Transverse colon (tissue), 4 donors: ENCODE measurements at places on chromosomes 3 and 15.
A peak's percentile ranks its signal among the peaks of the same experiment; 100 is the strongest.

- no peak for DNase-seq
Measured at GRCh38 chr3:197242784-197243432, 55.5 kb downstream of the DLG1 start.

DNA sequence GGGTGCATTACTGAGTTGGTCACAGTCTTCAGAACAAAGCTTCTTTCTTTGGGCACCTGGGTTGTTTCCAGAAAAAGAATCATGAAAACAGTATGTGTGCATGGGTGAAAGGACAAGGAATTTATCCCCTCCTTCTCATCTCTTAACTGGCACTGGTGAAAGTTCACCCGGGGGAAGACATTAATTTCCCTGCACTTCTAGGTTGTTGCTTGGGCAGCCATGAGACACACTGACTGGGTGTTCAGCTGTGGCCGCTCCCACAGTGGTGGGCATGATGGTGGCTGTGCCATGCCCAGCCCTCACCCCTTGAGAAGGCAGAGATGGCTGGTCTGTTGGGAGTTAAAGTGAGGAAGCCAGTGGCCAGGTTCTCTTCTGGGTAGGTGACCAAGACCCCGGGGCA, 16.6 kb upstream of the KY start:
- DNase-seq, result no peak

DNA sequence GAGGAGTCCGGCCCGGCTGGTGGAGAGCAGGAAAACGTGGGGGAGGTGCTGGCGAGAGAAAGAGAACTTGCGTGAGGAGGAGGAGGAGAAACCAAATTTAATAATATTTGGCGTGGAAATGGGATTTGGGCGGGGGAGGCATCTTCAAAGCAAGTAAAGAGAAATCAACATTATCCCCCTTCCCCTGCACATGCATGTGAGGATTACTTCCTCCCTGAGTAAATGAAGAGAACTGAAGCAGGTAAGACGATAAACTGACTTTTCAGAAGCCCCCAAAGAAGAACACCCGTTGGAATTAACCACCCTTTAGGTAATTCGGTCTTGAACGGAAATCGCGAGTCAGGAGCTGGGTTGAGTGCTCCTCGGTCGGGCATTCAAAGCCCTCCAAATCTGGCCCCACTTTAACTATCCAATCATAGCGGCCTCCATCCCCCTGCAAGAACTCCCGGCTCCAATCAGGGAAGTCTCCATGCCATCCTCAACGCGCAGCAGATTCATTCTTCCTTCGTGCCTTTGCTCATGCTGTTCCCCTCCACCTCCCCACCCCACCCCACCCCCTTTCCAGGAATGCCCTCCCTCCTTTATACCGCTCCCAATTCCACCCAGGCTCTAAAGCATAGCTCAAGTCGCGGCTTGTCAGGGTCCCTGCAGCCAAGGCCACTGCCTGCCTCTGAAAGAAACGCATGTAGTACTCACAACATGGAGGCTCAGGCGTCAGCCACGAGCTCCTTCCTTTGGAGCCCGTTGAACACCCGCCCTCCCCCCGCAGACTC, 545 bp upstream of the RFX7 start:
- DNase-seq, result peak; percentile 38

DNA sequence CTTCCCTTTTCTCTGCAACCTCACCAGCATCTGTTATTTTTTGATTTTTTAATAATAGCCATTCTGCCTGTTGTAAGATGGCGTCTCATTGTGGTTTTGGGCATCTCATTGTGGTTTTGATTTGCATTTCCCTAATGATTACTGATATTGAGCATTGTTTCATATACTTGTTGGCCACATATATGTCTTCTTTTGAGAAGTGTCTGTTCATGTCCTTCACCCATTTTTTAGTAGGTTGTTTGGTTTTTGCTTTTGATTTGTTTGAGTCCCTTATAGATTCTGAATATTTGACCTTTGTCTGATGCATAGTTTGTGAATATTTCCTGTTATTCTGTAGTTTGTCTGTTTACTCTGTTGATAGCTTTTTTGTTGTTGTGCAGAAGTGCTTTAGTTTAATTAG, 312.2 kb upstream of the TBC1D5 start:
- DNase-seq, result no peak

GRCh38 chr3:135136361-135137100, 341.5 kb downstream of the EPHB1 start:
- DNase-seq, result no peak

- no peak for DNase-seq
Measured at GRCh38 chr3:30775040-30775439, 119.4 kb downstream of the GADL1 start.

DNA sequence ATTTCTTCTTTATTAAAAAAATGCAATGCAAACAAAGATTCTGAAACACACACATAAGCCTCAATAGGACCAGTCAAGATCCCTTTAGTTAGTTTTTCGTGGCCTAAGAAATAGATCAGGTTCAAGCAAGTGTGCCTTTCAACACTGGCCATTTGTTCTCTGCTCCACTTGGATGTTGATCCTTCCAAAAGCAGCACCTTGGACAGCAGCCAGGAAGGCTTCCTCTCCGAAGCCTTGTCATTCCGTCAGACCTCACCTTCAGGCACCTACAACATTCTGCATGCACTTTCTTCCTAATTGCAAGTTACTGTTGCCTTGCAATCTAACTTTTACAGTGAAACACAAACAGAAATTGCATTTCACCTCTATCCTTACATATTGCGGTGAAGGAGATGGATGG, 155.9 kb upstream of the FEZF2 start:
- DNase-seq, result peak; percentile 26

- DNase-seq, result no peak
Measured at GRCh38 chr15:33742306-33742705, 226.0 kb upstream of the CHRM5 start.

GRCh38 chr15:71042356-71042922, 72.8 kb upstream of the THSD4 start:
- DNase-seq, result no peak

- no peak for DNase-seq
Measured at GRCh38 chr15:101397521-101398003, 91.9 kb downstream of the PCSK6 start.

- DNase-seq, result no peak
Measured at GRCh38 chr15:60076582-60077276, 72.6 kb downstream of the FOXB1 start.

DNA sequence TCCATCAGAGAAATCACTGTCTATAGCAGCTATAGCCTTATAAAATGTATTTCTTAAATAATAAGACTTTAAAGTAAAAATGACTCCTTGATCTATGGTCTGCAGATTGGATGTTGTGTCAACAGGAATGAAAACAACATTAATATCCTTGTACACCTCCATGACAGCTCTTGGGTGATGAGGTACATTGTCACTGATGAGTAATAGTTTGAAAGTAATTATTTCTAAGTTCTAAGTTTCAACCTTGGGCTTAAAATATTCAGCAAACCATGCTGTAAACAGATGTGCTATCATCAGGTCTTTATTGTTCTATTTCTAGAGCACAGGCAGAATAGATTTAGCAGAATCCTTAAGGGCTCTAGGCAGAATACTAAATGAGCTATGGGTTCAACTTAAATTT, 568.2 kb upstream of the BCHE start:
- no peak for DNase-seq

GRCh38 chr15:47705281-47705997, 11.9 kb upstream of the SEMA6D start:
- DNase-seq, result peak; percentile 26

- no peak for DNase-seq
Measured at GRCh38 chr3:126494204-126494969, 18.7 kb upstream of the ZXDC start.

DNA sequence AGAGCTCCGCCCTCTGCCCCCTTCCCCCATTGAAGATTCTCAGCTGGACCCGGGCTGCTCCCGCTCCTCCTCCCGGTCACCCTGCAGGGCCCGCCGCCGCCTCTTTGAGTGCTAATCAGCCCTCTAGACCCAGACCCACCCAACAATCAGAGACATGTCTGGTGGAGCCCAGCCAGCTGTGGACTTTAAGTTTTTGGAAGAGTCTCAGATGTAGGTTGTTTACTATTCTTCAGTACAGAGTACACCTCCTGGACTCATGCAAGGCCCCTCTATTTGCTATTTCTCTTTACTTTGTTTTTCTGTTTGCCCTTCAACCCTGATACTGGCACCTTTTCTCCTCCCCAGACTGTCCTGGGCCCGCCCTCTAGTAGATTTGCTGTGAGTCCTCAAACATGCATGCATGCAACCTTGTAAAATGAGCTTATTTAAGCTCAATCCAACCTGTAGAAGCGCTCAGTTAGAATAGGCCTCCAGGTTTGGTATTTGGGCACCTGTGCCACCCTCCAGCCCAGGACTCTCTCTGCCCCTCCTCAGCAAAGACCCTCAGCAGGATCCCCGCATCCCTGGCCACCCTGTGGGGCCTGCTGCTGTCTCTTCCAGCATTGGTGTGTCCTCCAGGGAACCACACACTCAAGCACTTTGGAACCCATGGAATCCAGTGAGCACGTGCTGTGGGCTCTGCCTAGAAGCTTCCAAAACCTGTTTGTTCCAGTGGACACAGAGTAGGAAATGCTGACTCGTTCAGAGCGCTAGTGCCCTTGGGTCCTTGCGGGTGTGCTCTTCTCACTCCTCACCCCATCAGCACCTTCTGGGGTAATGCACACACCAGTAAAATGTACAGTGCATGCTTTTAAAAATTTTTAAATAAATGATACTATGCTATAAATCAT, 4.6 kb downstream of the PRR23E start:
- DNase-seq, result no peak

DNA sequence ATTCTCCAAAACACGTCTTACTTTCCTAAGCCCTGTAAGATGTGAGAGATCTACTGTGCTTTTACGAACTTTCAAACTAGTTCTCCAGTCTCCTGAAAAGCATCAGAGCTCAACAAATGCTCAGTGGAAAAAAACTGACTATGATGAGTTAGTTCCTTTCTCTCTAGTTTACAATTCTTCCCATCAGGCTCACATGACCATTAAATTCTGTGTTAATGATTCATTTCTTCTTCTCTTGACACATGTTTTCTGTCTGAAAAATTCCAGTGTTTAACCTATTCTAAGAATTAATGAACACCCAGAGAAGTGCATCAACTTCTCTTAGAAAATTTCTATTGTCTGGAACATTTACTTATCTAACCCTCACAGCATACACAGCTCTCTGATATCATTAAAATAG, 844.3 kb downstream of the SI start:
- DNase-seq, result no peak

DNA sequence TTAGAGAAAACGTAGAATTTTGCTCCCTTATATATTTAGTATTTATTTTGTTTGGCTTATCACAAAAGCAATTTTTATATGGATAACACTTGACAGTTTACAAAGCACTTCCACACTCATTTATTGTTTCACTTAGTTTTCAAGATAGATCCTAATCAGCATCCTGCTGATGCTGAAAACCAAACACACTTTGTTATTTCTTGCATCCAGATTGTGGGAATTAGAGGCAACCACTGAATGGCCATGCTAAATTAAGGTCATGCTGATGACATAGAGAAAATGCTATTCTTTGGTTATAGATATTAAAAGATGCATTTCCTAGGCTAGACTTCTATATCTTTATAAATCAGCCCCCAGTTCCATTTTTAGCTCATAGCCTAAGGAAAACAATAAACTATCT, 474.1 kb upstream of the KCNMB2 start:
- no peak for DNase-seq

GRCh38 chr15:38307861-38308641, 55.4 kb downstream of the SPRED1 start:
- no peak for DNase-seq

GRCh38 chr15:94346282-94346681, 114.9 kb downstream of the MCTP2 start:
- DNase-seq, result no peak

GRCh38 chr15:69834267-69834666, 263.4 kb downstream of the TLE3 start:
- DNase-seq, result no peak

- DNase-seq, result no peak
Measured at GRCh38 chr3:18153571-18154173, 271.5 kb downstream of the SATB1 start.

- no peak for DNase-seq
Measured at GRCh38 chr3:149247008-149247710, 25.5 kb upstream of the CP start.
